Thyroid gland (tissue), 4 donors: ENCODE measurements at places on chromosomes 4 and X. TPM values are rescaled to one million over a fixed set of nuclear protein-coding genes. Genes with fewer than 3 reads are reported as not detected.

The TRIM75 gene
- total RNA-seq: not detected

GRCh38 chr4:153409924-153410501, 56.1 kb upstream of the TMEM131L start:
- no peak for DNase-seq

GRCh38 chr4:53514509-53514908, 76.8 kb downstream of the LNX1 start:
- DNase-seq: no peak

DNA sequence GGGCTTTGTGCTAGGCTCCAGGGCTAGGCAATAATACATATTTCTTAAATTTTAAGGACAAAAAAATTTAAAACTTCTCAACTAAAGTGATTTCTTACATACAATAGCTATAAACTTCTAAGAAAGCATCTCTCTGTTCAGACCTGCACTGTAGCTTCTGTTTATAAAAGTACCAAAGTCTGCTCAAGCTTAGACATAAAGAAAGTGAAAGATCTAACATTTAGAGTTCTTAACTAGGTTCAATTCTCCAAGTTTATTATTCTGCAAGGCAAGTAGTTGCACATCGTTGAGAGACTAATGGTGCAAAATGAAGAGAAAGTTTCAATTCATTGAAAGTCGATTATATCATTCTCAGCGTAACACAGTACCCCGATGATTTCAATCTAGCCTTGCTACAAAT, 857.4 kb upstream of the HTR2C start:
- DNase-seq: no peak

DNA sequence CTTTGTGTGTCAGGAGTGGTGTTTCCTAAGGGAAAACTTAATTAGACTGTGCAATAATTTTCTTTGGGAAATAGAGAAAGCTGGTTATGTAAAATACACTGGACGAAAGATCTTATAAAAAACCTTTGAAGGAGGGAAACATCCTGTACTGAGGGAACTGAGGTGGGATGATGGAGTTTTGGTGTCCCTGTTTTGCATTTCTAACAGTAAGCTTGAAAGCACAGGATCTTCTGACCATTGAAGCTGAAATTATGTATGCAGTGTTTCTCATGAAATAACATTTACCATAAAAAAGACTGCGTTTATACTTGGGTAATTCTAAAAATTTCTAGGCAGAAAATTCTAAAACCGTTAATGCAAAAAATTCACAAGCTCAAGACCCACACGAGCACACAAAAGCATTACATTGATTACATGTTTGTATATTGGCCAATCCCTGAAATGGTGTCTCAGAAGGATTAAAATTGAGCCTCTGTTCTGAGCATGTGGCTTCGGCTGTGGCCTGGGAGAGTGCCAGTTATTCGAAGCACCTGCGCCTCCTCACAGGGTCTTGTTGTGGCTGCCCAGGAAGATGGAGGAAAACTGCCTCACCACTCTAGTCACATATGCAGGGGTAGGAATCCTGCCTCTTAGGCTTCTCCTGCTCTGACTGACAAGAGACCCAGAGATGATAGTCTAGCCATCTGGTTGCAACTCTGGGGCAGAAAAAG, 49.5 kb downstream of the JADE3 start:
- no peak for DNase-seq

- DNase-seq: no peak
These were observed 49.6 kb downstream of the ZFYVE28 start for GRCh38 chr4:2368746-2369437.
